Cardiac atrium fibroblast (primary cell): ENCODE measurements at places on chromosomes 11 and 22. TPM values are rescaled to one million over a fixed set of nuclear protein-coding genes. Genes with fewer than 3 reads are reported as not detected.

MN1 gene
- 22.9 and 29.5 TPM in 2 replicates for total RNA-seq

ART5 gene
- total RNA-seq, result not detected in 2 replicates

SMTNL1 gene
- not detected in 2 replicates for total RNA-seq

CALCA gene
- not detected in 2 replicates for total RNA-seq

SLC5A1 gene
- total RNA-seq, result not detected in 2 replicates

AP5B1 gene
- total RNA-seq, result 11.2 and 14.4 TPM in 2 replicates

SSTR3 gene
- not detected in 2 replicates for total RNA-seq

SLC22A9 gene
- total RNA-seq, result not detected in 2 replicates

LRRC10B gene
- total RNA-seq, result not detected in 2 replicates

MRGPRX4 gene
- total RNA-seq, result not detected in 2 replicates

SLC5A4 gene
- total RNA-seq, result not detected in 2 replicates

MUC15 gene
- total RNA-seq, result not detected in 2 replicates

CYB5R2 gene
- 10.3 and 10.5 TPM in 2 replicates for total RNA-seq

MMP27 gene
- total RNA-seq, result not detected in 2 replicates

NTM gene
- total RNA-seq, result 1.9 and 5.4 TPM in 2 replicates

GGT5 gene
- 173 and 218 TPM in 2 replicates for total RNA-seq

JHY gene
- 0.49 and 0.54 TPM in 2 replicates for total RNA-seq

UPK3A gene
- not detected in 2 replicates for total RNA-seq

PDGFD gene
- 17.9 and 29.6 TPM in 2 replicates for total RNA-seq

KCNJ1 gene
- not detected in 2 replicates for total RNA-seq

KRTAP5-2 gene
- total RNA-seq, result not detected in 2 replicates

TCN1 gene
- 0.65 TPM in 1 of 2 replicates, not detected in the other for total RNA-seq

TSSK2 gene
- not detected in 2 replicates for total RNA-seq

UCP3 gene
- total RNA-seq, result not detected in 2 replicates

BAIAP2L2 gene
- total RNA-seq, result 2.4 and 9.7 TPM in 2 replicates

DDX6 gene
- 61.6 and 91.4 TPM in 2 replicates for total RNA-seq

MUC5AC gene
- not detected in 2 replicates for total RNA-seq

LRRC32 gene
- 46.7 and 67.2 TPM in 2 replicates for total RNA-seq

LSP1 gene
- total RNA-seq, result 8.7 and 35.7 TPM in 2 replicates

OR52N4 gene
- total RNA-seq, result not detected in 2 replicates

PIWIL4 gene
- total RNA-seq, result 1.4 and 1.5 TPM in 2 replicates

KRTAP5-10 gene
- not detected in 2 replicates for total RNA-seq

CNIH2 gene
- total RNA-seq, result not detected in 2 replicates

VSIG10L2 gene
- not detected in 2 replicates for total RNA-seq

MMP13 gene
- total RNA-seq, result not detected in 2 replicates

ASPHD2 gene
- total RNA-seq, result 1.6 and 3.7 TPM in 2 replicates

CSNK2A3 gene
- total RNA-seq, result 0.54 and 0.65 TPM in 2 replicates

PACSIN2 gene
- total RNA-seq, result 30.6 and 34.8 TPM in 2 replicates

CSNK1E gene
- total RNA-seq, result 102 and 123 TPM in 2 replicates

PATE2 gene
- not detected in 2 replicates for total RNA-seq

TRPC6 gene
- 0.36 TPM in 1 of 2 replicates, not detected in the other for total RNA-seq

CASP5 gene
- total RNA-seq, result not detected in 2 replicates

POTEH gene
- total RNA-seq, result not detected in 2 replicates

OR52I1 gene
- total RNA-seq, result not detected in 2 replicates

FBLN1 gene
- total RNA-seq, result 9.7 and 34.1 TPM in 2 replicates

APOA5 gene
- total RNA-seq, result not detected in 2 replicates

SIK2 gene
- total RNA-seq, result 8.1 and 13.4 TPM in 2 replicates

MCHR1 gene
- 0.72 and 8.6 TPM in 2 replicates for total RNA-seq

MAP6 gene
- total RNA-seq, result 2.0 and 2.4 TPM in 2 replicates

ZNF214 gene
- total RNA-seq, result 1.8 and 5.8 TPM in 2 replicates

FAM181B gene
- total RNA-seq, result 0.18 TPM in 1 of 2 replicates, not detected in the other
